Retinal pigment epithelial cell (primary cell): ENCODE measurements at places on chromosomes 3 and 15.

GRCh38 chr3:100710261-100710968, 1.1 kb downstream of the TFG start:
- no peak for DNase-seq

GRCh38 chr15:68829068-68829467, 8.4 kb upstream of the ANP32A start:
- DNase-seq, result no peak

DNA sequence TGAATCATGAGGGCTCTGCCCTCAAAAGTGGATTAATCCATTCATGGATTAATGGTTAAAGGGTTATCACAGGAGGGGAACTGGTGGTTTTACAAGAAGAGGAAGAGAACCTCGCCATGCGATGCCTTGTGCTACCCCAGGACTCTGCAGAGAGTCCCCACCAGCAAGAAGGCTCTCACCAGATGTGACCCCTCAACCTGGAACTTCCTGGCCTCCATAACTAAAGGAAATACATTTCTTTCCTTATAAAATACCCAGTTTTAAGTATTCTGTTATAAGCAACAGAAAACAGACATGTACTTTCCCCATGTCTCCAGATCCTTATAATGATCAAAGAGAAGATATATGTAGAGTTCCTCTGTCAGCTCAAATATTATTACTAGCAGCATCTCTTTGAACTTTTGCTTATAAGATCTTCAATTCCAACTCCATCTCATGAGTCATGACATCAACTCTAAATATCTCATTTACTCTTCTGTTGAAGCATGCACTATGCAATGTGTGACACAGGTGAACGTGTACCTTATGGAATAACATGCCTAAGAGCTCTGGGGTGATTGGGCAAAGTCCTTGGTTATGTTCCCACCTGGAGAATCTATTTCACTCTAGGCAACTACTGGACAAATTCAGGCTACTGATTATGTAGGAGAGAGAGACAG, 37.5 kb upstream of the ZBTB38 start:
- no peak for DNase-seq

GRCh38 chr3:185815391-185816282, 9.2 kb downstream of the IGF2BP2 start:
- no peak for DNase-seq

- DNase-seq, result no peak
These were observed 44.6 kb downstream of the ZIC4 start for GRCh38 chr3:147361454-147362420.
